Fibroblast of lung (primary cell): ENCODE measurements at places on chromosomes 3 and 15.

DNA sequence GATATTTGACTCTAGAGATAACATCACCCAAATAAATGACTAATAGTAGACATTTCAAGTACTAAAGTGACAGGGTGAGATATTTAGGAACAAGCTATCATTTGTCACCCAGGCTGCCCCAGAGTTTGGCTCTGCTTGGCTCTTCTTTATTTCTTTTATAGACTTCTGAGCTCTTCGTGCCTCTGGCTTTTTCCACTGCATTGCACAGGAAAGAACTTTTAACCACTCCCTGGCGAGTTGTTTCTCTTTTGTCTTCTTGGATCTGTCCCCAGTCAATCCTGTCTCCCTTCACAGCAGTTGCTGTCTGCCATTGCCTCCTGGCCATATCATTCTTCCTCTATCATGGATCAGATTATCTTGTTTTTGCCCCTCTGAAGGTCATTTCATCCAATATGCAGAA, 339.2 kb upstream of the DCBLD2 start:
- peak; percentile 39 for DNase-seq

GRCh38 chr3:123335007-123335670, 113.8 kb downstream of the ADCY5 start:
- no peak for DNase-seq

GRCh38 chr3:168497183-168497582, 401.5 kb upstream of the GOLIM4 start:
- no peak for DNase-seq

GRCh38 chr3:79424811-79425210, 343.0 kb downstream of the ROBO1 start:
- DNase-seq = no peak

DNA sequence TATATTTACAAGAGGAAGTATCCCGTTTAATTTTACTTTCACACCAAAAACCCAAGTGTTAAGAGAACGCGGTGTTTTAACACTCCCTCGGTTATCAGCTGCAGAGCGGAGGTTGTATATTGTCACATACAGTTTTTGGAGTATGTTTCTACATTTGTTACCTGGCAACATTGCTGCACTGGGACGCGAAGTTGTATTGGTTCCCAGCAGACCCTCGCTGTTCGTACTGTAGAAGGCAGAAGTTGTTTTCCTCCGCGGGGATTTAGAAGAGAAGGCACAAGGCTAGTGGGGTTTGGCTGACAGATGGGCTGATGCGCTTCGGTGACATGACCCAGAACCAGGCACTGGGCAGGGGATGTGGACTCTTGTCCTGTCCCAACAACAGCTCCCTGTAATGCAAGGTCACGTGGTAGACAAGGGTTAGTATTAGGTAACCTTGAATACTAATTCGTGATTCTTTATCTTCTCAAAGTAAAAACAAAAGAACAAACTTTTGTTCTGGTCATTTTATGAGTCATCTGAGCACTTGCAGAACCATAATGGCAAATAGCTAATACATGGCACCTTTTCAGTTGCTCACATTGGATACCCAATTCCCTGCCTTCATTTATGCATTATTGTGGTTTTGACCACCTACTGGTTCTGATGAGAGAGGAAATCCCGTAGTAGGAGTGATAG, 230.4 kb upstream of the BHLHE40 start:
- no peak for DNase-seq

DNA sequence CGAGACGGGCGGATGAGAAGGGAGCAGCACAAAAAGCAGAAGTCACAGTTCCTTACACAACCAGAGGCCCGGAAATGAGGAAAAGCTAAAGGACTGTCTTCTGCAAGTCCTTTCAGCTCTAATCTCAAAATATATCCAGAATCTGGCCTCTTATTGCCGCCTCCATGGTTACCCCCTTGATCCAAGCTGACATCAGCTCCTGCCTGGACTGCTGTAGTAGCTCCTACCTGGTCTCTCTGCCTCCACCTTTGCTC, 324.0 kb upstream of the ROPN1 start:
- no peak for DNase-seq

GRCh38 chr15:38899300-38899699, 334.7 kb upstream of the RASGRP1 start:
- peak; percentile 64 for DNase-seq

GRCh38 chr3:46520531-46520930, 22.8 kb downstream of the RTP3 start:
- DNase-seq = no peak

DNA sequence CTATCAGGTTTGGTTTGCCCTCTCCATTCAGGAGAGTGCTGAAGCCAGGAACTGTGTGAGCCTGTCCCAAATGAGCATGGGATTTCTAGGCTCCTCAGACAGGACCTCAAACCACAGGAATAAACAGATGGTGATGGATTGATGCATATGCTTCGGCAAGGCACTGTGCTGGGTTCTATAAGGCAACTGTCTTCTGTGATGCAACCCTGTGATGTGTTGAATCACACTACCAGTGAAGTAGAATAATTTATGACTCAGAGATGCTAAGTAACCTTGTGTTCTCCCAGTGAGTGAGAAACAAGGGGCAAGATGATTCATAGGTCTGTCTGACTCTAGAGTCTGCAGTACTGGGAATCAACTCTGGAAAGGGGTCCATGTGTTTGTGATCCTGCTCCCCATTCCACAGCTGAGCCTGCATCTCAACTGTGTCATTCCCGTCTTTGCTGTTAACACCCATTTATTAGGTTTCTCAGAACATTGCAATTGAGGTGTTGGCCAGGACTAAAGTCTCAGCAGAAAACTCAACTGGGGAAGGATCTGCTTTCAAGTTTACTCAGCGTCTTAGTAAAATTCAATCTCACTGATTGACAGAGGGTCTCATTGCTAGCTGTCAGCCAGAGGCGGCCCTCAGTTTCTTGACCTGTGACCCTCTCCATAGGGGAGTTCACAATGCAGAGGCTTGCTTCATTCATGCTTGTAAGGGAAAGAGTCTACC, 510.1 kb upstream of the CFAP20DC start:
- peak; percentile 94 for DNase-seq

DNA sequence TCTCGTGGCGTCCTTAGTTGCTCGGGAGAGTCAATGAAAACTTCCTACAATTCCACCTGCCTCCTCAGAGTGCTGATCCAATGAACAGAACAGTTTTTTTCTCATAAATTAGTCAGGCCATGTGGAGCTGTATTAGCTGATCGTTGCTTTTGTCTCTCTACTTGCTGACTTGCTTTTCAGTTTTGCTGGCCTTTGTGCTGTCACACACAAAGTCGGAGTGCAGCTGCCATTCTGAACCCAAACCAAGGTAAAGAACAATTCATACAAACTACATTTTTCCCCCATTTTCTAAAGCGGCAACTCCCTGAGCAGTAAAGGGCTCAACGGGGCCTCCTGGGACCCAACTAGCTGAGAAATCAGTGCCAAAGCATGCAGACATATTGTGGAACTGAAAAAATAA, 43.1 kb downstream of the MEIS2 start:
- DNase-seq = no peak

DNA sequence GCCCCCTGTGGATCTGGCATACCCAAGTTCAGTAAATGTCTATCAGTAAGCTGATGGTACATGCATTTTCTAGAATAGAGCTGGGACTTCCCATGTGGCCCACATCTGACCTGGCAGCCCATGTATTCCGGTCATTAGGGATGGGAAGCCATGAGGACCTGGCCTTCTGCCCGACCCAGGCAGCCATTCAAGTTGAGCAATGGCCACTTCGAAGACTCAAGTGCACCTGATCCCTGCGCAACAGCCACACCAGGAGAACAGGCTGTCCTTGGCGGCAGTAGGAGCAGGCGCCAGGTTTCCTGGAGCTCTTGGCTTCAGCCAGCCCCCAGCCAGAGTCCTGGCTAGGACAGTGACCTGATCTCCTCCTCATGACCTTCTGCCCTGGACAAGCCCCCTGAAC, 14.6 kb downstream of the HEMK1 start:
- DNase-seq = no peak

DNA sequence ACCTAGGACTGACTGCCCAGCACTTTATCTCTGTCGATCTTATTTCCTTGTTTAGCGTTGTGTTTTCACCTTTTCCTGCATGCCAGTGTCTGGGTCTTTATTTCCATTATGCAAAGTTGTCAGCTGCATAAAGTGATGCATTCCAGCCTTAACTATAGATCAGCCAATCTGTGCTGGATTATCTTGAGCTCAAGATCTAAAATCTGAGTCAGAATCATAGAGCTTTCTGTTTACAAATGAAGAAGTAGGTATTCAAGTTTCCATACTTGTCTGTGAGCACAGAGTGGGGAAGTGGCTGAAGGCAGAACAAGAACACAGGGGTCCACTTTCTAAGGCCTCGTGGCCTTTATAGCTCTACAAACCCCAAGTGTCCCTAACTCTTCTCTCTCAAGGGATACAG, 82.4 kb upstream of the PLCL2 start:
- no peak for DNase-seq

GRCh38 chr3:73380735-73381532, 243.8 kb downstream of the PDZRN3 start:
- DNase-seq = no peak
